Activated naive CD8-positive, alpha-beta T cell treated with anti-CD3 and anti-CD28 coated beads, Interleukin-2, amount 50 U/mL, for 24 hours (primary cell): ENCODE measurements at places on chromosomes 6 and 20.

DNA sequence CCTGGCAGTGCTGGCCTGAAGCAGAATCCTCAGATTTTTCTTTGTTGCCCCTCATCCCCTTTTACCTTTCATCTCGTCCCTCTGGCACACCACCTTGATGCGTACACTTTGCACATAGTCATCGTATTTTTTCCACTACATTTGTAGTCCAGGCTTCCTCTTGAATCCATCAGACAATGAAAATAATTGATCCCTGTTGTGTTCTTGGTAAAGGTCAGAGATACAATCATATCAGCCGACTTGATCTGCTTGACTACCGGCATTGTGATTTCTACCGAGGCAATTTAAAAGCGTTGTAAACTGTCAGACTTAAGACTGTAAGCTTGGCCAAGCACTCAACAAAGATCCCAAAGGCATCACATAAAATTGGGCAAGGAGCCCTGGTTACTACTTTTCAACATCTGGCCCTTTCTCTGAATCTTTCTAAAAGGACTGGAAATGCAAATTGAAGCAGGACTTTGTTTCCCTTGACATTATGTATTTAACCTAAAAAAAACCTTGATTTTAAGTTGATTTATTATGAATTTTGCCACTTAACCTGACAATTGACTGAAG lies 512.6 kb downstream of the LMBRD1 start:
- DNase-seq = no peak

DNA sequence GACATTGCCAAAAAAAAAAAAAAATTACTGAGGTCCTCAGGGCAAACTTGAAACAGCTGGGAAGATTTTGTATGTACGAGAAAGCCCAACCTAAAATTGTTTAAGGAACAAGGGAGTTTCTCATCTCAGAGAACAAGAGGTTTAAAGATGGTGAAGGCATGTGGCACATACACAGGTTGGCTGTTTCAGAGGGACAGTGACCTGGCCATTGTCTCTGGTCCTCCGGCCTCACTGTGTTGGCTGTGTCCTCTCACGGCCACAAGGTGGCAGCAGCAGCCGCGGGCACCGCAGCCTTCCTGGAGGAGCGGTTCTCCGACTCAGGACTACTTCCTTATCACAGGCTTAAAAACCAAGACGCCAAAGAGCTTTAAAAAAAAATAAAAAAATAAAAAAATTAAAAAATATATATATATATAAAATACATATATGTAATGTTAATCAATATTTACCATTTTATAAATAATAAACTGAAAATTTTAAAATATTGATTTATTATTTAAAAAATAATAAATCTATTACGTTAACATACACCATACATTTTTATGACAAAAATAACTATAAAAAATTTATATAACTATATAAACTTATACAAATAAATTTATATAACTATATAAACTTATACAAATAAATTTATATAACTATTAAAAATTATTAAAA lies 52.8 kb downstream of the GTF2H5 start:
- peak; percentile 78 for DNase-seq

DNA sequence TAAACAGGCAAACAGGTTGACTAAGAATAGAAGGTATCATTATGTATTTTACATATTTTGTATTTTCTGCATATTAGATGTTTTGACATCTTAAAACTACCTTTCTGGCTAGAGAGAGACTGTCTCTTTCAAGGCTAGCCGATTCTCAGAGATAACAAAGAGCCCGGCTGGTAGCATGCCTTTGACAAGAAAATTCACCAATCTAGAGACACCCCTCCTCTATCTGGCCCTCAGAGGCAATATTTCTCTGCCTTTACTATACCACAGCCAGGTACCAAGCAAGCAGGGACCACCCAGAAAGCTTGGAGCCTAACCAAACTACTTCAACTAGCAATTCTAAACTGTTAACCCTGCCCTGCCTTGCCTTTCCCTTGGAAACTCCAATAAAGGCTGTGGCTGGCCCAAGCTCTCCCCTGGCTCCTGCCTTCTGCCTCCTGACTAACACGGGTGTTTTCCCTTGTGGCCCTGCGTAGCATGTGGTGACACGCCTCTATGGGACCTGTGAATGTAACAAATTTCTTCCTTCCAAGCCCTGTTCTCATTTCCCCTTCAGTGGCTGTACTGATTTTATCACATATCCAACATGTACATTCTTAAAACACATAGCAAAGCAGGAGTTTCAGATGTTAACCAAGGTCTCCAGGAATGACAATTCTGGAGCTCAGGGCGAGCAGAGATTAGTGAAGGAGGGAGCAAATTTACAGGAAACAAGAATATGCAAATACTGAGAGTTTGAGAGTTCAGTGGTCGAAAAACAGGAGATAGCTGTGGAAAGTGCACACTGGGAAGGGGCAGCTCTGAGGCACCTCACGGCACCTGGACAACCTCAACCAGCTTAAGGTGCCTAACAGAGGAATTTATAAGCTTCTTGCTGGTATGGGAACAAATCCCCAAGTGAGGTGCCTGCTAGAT lies 120.8 kb downstream of the BACH2 start:
- peak; percentile 72 for DNase-seq

DNA sequence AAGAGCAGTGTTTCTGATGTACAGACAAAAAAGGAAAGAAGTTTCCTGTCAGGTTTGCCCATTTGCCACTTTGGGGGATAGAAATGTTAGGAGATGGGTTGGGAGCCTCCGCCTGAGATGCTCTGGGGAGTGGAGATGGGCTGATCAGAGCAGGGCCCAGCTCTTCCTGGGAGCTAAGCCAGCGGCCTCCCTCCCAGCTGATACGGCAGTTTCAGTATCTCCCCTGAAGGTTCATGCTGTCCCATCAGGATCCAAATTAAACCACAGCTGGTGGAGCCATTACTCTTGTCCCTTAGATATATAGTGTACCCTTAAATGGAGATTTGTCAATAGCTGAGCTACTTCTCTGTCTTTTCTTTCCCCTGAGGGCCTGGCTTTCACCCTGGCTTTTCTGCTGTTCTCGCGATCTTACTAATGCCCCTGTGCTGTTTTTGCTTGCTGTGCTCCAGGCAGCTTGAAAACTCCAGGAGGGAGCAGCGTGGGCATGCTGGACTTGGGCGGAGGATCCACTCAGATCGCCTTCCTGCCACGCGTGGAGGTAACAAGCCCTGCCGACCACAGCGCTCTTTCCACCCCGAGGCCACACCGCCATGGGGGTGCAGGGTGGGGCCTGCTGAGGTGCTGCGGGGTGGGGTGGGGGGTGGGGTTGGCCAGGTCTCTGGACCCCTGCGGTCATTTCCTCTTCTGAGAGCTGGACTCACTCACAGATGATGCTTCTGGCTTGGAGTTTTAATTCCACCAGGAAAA lies 20.9 kb downstream of the ENTPD6 start:
- DNase-seq = no peak

DNA sequence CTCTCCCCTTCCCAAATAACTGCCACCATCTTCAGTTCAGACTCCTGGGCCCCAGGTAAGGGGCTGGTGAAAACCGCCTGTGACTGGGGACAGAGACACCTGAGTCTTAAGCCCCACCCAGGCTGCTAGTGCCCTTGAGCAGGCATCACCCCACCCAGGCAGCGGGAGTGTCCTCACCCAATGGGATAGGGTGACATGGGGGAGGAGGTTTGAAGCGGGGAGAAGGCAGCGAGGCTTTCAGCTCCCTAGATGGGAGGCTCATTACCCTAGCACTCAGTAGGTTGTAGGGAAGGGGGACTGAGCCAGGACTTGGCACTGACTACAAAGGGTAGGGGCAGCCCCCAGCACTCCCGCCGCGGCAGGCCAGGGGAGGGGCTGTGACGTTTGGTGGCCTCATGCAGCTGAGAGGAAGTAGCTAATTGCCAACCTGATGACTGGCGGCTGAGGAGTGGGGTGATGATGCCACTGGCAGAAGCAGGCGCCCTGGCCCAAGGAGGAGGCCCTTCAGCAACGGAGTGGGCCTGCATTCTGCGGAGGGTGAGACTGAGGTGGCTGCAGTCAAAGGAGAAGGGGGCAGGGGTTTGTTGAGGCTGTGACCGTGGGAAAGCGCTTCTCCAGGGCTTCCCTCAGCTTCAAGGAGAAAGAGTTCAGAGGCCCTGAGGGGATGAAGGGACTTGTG lies 126.9 kb downstream of the MRPL14 start:
- peak; percentile 76 for DNase-seq

DNA sequence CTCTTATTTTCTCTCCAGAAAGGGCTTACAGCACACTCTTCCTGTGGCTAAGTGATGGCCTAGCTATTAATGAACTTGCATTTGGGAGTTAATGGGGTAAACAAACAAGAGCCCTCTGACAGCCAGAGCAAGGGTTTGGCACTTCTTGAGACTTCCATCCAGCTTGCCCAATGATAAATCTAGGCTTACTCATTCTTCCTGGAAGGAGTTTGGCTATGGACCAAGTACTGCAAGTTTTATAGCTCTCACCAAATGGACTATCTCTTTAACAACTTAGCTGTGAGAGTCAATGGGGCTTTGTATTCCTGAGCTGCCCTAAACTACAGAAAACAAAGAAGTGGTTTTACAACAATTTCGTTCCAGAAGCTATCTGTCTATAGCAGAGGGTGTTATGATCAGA lies 16.7 kb upstream of the PI3 start:
- no peak for DNase-seq

DNA sequence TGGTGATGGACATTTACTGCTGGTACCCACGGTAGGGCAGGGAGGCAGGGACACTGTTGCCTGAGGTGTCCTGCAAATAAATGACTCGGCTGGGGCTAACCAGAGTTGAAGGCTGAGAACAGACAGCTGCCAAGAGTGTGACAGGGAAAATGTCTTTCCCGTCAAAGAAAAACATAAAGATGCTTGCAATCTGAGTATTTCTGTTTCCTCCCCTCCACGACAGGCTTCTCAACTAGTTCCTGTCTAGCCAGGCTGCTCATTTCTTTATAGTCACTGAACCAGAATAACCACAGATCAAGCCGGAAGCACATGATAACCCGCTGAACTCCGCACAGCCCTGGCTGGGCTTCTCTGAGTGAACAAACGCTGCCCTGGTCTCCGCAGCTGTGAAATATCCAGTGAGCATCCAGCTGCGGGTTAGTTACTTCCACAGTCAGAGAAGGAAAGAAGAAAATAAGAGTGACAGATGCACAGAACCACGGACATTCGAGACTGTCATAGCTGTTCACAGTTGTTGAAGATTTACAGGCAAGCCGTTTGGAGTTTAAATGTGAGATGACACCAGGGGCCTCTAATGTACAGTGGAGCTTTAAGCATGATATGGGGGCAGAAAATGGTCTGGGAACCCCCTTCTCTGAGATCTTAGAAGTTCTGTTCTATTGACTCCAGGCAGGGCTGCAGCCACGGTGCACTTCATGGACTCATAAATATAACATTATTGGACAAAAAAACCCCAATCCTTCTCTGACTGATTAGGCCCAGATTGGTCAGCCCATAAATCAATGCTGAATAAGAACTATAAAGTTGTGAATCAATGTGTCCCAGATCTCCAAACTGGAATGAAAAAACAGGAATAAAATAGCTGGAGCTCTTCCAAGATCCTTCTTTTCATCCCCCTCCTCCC lies 299.9 kb upstream of the SUPT3H start:
- DNase-seq = peak; percentile 40

GRCh38 chr6:107392069-107392468 lies 67.3 kb downstream of the PDSS2 start:
- DNase-seq = no peak

DNA sequence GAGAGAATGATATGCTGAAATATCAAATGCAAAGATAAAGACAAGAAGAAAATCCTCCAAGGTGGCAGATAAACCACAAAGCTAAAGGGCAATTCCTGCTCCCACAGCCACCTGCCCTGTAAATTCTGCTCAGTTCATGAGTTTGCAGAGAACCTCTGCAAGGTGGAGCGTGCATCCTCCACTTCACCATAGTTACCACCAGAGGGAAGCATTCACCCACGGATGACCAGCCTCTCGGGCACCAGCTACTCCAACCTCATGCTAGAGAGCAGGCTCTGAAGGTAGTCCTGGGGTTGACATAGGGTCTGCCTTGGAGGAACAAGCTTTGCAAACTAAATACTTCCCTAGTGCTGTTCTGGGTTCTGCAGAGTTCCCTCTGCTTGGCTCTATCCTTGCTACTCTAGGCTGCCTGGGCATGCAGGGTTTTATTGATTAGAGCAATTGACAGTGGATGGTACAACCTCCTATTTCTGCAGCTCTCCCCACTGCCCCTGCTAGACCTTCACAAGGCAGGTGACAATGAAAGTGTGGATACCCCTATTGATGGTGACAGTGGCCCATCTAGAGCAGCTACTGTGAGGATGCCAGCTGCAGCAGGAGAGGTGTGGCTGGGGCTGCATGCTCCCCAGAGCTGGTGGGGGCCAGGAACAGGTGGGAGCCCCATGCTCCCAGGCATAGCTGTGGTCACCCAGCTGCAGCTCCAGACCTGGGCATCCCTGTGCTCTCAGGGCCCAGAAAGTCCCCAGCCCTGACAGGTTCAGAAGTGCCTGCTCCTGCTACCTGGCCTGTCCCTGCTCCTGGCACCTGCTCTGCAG lies 51.1 kb downstream of the GGTLC1 start:
- DNase-seq = peak; percentile 53

DNA sequence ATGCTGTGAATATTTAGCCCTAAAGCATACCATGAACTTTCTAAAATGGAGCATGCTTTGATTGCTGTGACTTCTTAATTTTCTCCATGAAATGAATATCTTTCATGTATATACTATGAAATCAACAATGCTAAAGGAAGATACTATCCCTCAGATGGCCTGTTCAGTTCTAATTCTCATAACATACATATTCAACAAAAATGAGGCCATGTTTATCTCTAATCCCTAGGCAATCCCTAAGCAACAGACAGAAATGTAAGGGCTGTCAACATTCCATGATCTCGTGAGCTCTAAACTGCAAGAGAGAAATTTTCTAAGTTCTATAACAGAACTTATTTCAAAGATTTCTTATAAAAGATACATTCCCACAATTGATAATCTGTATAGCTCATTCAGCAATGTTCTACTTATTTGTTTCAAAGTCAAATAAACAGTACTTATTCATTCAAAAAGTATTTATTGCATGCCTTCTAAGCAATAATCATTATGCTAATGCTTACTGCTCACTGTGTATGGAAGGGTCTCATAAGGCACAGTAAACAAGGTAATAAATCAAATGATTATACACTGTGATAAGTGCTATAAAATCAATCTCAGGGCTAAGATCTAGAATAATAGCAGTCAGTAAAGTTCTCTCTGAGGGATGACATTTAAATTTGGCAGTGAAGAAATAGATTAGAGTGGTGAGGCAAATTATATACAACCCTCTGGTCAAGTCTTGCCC lies 492.9 kb downstream of the PHF3 start:
- DNase-seq = no peak

GRCh38 chr20:24998631-24999445 lies 6.3 kb upstream of the APMAP start:
- no peak for DNase-seq
